ENCODE measurements at places on chromosomes 2 and 18.

GRCh38 chr2:168663993-168664392 lies 138.4 kb upstream of the NOSTRIN start:
- no peak for DNase-seq

DNA sequence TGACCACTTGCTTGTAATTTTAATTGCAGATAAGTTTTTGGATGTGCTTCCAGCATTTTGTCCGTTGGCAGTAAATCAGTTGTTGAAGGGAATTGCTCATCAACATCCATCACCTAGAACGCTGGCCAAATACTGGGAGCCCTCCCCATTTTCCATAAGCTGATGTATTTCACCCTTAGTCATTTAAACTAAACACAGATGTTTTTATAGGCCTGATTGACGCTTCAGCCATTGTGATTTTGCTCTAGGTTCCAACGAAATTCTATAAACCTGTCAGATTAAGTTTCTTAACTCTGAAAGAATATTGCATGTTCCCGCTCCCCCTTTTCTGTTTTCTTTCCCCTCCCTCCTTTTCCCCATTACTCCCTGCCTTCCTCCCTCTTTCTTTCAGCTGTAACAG lies 1.0 kb upstream of the RPRM start:
- no peak for DNase-seq

GRCh38 chr2:32284321-32284720 lies 6.6 kb downstream of the YIPF4 start:
- no peak for DNase-seq

GRCh38 chr18:80159713-80160636 lies 50.9 kb downstream of the ADNP2 start:
- no peak for DNase-seq

DNA sequence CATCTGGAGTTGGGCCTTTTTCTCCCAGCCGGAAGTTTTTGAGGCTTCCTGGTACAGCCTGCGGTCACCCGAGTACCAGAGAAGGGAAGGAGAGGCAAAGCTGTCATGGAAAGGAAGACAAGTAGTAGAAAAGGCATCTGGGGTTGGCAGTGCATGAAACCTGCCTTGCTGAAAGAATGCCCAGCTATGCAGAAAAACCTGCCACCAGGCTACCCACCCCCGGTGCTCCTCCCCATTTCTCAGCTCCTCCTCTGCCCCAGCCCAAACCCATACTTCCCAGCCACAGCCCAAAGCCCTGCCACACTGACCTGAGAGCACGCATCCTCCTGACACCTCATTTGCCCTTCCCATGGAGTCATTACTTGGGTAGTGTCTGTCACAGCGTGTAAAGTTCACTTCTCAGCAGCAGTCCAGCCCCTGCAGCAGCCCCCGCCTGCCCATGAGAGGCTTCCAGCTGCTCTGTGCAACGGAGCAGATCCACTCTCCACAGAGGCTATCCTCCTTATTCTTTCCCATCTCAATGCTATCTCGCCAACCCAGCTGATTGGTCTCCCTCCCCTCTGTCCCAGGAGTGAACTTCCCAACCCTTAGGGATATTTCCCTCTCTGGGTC lies 40.4 kb upstream of the MAL start:
- DNase-seq, result no peak

GRCh38 chr2:38298539-38298938 lies 78.5 kb downstream of the ATL2 start:
- no peak for DNase-seq
